Urothelium cell line (cell line): ENCODE measurements at places on chromosomes 7 and 10.

DNA sequence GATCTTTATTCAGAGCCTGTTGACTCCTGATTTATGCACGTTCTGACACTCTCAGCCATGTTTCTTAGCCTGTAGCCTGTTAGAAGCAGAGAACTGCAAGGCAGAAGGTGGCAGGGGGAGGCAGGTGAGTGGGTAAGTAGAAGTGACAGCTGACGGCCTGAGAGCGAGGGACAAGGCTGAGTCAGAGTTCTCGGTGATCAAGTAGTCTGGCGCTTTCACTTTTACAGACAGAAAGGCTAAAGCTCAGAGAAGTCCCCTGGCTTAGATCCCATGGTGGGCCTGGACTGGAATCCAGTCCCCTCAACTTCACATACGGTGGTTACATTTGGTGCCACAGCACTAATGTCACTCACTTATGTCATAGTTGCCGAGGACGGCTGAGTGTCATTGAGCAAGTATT lies 139.0 kb downstream of the TACC2 start:
- DNase-seq = peak; percentile 36

GRCh38 chr7:130733931-130734814 lies at the start of gene KLF14:
Gene KLF14 (minus strand): TSS chr7:130734207. CDS start chr7:130734033, 174 bp downstream.
- peak; percentile 29 for DNase-seq

DNA sequence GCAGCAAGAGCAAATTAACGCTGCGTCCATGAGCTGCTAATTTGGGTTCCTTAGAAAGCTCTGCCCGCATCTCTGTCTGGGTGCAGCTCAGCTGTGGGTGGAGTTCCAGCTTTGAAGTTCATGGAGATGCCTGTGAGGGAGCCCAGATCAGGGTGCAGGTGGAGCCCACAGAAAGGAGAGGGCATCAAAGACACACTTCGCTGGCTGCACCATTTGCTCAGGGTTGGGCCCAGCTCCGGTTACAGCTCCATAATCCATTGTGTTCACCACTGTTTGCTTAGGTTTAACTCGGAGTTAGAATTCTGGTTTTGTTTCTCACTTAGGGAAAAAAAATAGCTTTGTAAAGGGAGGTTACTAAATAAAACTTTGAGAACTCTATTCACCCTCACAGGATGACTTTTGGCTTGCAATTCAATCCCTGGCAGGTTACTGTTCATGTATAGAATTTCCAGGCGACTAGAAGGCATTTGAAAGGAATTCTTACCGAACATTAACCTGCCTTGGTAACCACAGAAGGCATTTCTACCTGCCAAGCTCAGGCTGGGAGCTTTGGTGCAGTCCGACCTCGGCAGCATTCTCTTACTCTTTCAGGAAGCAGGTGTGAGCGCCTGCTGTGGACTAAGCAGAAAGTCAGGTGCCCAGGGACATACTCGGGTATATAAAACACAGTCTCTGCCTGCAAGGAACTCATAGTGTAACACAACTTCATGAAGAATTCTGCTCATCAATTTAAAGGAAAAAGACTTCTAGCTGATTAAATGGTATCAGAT lies 179.5 kb upstream of the RNF32 start:
- DNase-seq = no peak

- DNase-seq = no peak
Observed at GRCh38 chr10:78936412-78937342, 132.1 kb upstream of the ZMIZ1 start.

GRCh38 chr10:33749067-33749735 lies 414.7 kb upstream of the NRP1 start:
- no peak for DNase-seq
